ENCODE measurements at places on chromosomes 4 and X. TPM values are rescaled to one million over a fixed set of nuclear protein-coding genes. Genes with fewer than 3 reads are reported as not detected.

DNA sequence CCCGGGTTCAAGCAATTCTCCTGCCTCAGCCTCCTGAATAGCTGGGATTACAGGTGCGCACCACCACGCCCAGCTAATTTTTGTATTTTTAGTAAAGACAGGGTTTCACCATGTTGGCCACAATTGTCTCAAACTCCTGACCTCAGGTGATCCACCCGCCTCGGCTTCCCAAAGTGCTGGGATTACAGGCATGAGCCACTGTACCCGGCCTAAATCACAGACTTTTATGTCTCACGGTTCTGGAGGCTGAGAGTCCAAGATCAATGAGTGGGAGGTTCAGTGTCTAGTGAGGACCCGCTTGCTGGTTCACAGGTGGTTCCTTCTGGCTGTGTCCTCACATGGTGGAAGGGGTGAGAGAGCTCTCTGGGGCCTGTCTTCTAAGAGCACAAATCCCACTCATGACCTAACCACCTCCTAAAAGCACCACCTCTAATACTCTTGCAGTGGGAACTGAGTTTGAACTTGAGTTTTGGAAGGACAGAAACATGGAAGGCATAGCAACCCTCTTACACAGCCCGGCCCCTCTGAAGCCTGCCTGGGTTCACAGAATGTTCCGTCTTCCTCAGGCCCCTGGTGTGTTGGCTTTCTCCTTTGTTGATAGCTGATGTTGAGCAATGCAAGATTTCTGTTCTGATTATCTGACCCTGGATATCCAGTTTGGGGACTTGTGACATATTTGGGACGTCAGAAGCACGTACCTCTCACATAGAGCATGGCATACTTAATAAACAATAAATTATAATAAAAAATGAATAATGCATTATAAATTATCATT is 1.9 kb upstream of the AKAP17A start:
- DNase-seq: no peak

GRCh38 chrX:70049925-70050324 is at the start of gene AWAT2:
Gene AWAT2, minus strand, starts transcription at chrX:70049938. Its CDS starts 6 bp downstream, at chrX:70049932.
- no peak for DNase-seq

GRCh38 chr4:144901141-144901540 is 196.9 kb downstream of the ANAPC10 start:
- DNase-seq: no peak

DNA sequence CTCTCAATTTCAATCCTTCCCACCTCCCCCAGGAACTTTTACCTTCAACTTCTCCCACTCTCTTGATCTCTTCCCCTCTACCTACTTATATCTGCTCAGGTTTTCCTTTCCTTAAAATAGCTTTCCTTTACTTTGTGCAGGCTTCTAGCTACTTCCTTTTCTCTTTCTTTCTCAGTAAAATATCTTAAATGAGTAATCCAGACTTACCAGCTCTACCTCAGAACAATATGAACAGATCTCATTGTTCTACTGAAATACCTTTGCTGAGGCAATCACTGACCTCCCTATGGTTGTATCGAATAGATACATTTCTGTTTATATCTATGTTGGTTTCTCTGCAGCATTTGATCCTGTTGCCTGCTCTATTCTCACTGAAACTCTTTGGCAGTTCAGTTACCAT is 86.7 kb upstream of the WDR44 start:
- DNase-seq: no peak

Gene XKRX
- 1.4 TPM for total RNA-seq

- DNase-seq: peak; percentile 4
These were observed 161.7 kb downstream of the BRWD3 start for GRCh38 chrX:80648023-80648422.

Gene PPBP
- total RNA-seq: not detected

Gene SLC4A4
- total RNA-seq: not detected

- no peak for DNase-seq
These were observed 39.4 kb downstream of the STIM2 start for GRCh38 chr4:26899991-26900390.

DNA sequence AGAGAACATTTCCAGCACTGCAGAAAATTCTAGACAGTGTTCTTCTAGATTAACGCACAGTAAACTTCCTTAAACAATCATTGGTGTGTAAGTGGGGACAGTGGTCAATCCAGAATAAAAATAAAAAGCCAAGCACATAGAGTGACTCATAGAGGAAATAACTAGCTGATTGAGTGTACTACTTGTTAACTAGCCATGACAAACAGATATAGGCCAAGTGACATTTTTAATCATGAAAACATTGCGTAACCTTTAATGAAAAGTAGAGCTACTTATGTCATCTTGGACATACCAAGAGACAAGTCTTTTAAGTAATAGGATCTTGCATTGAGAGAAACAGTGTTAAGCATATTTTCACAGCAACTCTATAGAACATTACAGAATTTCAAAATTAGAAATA is 233.9 kb upstream of the MAB21L2 start:
- no peak for DNase-seq

DNA sequence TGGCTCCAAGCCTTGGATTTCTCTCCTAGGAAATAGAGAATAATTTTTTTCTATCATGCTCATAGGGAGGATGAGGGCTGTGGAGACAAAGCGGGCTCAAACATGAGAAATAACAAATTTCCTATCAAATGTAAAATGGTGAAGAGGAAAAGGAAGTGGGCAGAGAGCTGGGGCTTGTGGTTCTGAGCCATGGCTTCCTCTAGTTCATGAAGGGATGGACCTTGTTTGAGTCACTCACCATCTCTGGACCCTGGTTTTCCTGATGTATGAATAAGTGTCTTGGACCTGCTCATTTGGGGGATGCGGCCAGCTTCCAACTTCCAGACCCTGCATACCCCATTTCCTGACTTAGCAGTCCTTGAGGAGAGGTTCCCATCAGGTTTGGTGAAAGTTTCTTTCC is 63.0 kb downstream of the MSX1 start:
- no peak for DNase-seq

DNA sequence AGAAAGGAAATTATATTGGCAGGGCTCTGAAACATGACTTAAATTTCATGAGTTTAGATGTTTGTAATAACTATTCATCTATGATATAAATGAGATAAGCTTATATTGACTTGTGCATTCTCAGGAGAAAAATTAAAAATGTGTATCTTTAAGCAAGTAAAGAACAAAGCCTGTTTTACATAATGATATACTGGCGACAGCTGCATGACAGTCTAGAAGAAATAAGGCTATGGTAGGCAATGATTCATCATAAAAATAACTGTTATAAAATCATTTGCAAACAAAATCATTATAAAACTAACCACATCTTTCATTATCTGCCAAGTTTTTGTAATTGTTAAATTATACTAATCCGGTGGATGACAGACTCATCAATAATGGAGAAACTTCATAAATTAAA is 188.1 kb downstream of the ADAM29 start:
- no peak for DNase-seq

Gene PRDM8
- 0.03 TPM for total RNA-seq

- DNase-seq: no peak
These were observed 38.6 kb downstream of the MTMR1 start for GRCh38 chrX:150731795-150732194.

Gene NLGN3
- 10.0 TPM for total RNA-seq

DNA sequence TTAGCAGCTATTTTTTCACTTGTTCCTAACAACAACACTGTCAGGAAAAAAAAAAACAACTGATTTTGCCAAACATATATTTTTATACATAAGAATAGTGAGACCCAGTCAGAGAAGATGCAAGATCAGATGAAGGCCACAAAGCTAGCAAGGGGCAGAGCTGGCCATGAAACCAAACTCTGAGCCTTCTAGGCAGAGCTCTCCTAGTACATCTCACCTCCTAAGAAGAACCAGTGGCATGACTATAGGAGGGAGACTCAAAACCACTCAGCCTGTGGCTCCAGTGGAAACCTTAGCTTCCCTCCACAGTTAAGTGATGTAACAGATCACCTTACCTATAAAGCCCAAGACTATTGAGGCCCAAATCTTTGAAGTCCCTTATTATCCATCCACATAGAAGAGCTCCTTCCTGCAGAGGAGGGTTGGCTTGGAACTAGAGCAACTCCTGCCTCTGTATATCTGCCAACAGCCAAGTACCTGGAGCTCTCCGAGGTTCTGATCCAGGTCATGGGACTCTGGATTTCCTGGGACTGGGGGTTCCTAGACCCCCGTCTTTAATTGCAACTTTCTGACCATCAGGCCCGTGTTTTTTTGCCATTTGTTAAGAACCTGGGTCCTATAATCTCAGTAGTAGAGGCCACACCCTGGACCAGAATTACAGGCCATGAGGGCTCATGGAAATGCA is 136.5 kb downstream of the SH3KBP1 start:
- peak; percentile 28 for DNase-seq

DNA sequence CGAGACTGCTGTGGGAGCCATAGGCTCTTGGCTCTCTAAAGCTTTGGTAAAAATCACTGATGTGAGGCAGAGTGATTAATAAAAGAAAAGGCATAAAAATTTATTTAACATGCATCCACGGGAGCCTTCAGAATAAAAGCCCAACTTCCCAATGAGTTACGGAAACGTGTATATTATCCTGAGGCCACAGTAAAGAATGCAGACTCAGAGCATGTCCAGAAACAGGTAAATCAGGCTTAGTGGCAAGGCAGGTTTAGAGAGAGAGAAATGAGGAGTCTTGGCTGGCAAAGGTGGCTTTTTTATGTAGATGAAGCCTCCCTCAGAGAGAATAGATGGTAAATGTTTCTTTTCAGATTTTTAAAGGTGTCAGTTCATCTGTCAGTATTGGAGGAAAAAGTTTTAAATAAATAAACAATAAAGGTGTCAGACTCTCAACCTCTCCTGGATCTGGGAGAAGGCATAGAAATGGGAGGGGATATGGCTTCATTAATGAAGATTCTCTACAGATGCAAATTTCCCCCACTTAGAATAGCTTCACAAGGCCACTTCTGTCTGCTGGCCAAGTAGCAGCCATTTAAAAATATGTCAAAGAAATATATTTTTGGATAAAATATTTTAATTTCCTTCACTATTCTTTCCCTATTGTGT is 24.0 kb downstream of the C4orf51 start:
- DNase-seq: no peak

DNA sequence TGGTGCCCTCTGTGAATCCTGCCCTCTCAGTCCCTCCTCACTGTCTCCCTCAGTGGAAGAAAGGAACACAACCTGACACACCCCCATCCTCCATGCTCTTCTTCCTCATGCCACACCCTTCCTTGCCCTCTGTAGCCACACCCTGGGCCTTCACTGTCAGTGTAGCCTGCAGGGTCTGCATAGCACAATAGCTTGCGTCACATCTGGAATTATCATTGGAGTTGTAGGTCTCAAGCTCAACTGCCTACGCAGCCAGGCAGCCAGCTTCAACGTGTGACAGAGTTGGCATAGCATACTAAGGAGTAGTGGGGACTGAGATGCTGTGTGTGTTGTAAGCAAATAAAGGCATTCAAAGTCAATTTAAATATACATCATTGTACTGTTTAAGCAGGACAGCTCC is 113.5 kb upstream of the SCML1 start:
- DNase-seq: no peak

DNA sequence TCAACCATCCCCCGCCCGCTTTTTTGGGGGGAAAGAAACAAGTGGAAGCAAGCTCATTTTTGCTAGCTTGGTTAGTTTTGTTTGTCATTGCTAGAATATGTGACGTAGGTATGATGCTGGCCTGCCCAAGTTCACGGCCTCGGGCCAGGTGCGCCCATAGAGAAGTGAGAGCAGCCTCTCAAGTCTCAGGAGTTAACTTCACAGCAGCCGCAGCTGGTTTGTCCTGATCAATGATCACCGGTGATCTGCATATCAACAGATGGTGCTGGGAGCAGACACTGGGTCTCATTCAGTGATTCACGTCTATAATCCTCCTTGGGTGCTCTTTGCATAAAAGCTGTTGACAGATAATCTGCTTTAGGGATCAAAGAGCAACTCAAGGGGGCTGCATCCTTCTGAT is 50.1 kb downstream of the ENPP6 start:
- DNase-seq: peak; percentile 59

GRCh38 chrX:149363965-149364364 is 141.1 kb downstream of the IDS start:
- no peak for DNase-seq

Gene SMARCA1
- total RNA-seq: 92.1 TPM

- DNase-seq: no peak
These were observed 14.2 kb upstream of the CPE start for GRCh38 chr4:165364452-165365080.

DNA sequence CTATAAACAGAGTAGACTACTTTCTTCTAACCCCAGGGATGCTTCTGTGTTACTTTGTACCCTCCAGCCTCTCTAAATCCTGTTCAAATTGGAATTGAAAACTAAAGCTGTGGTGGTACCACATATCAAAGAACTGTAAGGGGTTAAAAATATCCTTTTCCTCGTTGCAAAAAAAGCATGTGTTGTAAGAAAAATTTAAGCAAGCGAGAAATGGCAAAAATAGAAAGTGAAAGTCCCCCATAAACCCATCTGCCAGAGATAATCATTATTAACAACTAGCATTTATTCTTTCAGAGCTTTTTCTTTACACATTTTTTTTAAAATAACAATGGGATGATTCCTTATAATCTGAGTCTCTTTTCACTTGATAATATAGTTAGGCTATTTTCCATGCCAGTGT is 40.6 kb downstream of the TMEM164 start:
- no peak for DNase-seq

- peak; percentile 28 for DNase-seq
These were observed 164.6 kb upstream of the CASK start for GRCh38 chrX:42087960-42088359.

GRCh38 chr4:153495480-153496193 is 29.5 kb downstream of the TMEM131L start:
- DNase-seq: no peak

DNA sequence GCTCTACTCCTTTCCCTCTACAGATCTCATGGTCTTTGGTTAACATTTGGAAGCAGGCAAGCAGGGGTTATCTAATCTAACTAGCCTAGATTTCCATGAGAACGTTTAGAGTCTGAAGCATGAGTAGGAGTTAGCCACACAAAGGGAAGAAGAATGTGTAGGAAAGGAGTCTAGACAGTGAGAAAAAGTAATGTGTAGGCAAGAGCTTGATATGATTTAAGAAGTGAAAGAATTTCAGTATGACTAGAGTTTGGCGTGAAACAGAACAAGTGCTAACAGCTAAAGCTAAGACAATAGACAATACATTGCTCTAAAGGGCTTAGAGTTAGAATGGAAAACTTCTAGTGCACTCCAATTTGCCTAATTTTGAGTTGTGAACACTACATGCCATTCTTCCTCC is 10.8 kb downstream of the CXCL8 start:
- no peak for DNase-seq

GRCh38 chr4:67725981-67726380 is 25.0 kb upstream of the UBA6 start:
- DNase-seq: no peak

DNA sequence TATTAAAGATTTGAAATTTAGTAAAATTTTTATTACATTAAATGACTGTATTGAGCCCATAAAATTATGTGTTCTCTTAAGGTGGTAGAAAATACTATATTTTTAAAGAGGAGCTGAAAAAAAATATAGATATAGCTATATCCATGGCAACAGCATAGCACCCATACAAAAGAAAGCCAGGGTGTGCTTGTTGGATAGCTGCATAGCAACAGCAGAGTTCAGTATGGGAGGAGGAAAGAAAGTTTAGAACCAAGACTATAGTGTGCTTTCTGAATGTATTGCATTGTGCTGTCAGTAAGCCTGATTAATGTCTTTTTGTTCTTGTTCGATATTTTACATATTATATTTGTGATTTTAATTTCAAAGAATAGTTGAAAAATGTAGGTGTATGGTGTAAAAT is 78.4 kb downstream of the GRID2 start:
- no peak for DNase-seq
